ENCODE measurements at places on chromosomes 16 and 17.

DNA sequence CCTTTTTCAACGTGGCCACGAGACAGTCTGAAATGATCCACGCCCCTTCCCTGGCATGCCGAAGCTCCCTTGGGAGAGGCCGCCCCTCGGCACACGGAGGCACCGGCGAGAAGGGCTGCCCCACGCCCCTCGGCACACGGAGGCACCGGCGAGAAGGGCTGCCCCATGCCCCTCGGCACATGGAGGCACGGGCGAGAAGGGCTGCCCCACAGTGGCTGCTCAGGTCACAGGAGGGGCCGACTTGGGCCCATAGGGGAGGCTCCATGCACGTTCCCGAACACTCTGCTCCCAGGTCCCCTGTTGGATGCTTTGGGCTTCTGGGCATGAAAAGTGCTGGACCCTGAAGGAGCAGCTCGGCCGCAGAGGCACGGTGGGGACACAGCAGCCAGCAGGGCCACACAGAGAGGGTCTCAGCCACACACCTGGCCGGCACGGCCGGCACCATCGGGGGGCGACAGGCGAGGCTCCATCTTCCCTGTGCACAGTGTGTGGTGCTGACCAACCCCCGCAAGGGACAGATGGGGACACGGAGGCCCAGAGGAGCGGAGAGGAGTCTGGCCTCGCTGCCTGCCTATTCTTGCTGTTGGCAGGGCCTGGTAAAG is 42.8 kb downstream of the CBFA2T3 start:
- no peak for DNase-seq

- no peak for DNase-seq
Measured at GRCh38 chr17:8125947-8126490, 2.1 kb upstream of the HES7 start.

- DNase-seq: no peak
Measured at GRCh38 chr17:82935966-82936767, 96.3 kb upstream of the ZNF750 start.

DNA sequence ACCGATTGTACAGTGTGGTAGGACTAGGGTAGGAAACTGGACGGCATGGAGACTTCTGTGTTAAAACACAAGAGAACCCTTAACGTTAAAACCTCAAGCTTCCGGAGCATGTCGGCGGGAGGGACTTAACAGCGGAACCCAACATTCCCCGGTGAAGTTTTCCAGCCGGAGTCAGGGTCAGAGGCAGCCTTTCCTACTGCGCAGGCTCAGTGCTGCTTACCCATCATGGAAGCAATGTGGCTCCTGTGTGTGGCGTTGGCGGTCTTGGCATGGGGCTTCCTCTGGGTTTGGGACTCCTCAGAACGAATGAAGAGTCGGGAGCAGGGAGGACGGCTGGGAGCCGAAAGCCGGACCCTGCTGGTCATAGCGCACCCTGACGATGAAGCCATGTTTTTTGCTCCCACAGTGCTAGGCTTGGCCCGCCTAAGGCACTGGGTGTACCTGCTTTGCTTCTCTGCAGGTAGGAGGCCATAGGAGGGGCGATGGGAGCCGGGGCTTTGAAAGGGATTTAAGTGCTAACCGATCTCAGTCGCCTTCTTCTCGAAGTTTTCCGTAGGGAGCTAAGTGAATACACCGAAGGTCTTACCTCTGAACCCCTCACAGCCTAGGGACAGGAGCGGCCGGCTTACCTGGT is at the start of gene PIGL:
TSS of gene PIGL (plus strand) at position 209 of the 634 bp plus-strand sequence. CDS start at position 226, 17 bp downstream.
- DNase-seq: peak; percentile 78

- no peak for DNase-seq
Measured at GRCh38 chr17:8365143-8365542, 11.4 kb downstream of the KRABD2 start.

DNA sequence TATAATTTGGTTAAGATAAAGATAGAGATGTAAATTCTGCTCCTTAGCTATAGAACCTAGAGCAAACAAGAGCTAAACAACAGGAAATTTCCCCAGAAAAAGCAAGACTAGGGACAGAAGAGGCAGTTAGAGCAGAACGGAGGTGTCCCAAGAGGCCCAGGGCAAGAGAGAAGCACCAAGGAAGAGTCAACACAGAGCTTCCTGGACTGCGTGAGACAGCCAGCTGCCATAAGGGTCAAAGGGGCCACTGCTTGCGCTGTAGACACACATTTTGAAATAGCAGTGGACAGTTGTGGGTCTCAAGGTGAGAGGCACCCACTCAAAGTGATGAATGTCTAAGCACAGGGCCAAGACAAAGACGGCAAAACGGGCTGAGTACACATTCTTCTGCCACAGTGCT is 156.6 kb downstream of the PARN start:
- DNase-seq: no peak

DNA sequence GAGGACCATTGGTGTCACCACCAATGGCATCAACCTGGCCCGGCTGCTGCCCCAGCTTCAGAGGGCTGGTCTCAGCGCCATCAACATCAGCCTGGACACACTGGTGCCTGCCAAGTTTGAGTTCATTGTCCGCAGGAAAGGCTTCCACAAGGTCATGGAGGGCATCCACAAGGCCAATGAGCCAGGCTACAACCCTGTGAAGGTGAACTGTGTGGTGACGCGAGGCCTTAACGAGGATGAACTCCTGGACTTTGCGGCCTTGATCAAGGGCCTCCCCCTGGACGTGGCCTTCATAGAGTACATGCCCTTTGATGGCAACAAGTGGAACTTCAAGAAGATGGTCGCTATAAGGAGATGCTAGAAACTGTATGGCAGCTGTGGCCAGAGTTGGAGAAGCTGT is 111.9 kb upstream of the SIAH1 start:
- DNase-seq: no peak

DNA sequence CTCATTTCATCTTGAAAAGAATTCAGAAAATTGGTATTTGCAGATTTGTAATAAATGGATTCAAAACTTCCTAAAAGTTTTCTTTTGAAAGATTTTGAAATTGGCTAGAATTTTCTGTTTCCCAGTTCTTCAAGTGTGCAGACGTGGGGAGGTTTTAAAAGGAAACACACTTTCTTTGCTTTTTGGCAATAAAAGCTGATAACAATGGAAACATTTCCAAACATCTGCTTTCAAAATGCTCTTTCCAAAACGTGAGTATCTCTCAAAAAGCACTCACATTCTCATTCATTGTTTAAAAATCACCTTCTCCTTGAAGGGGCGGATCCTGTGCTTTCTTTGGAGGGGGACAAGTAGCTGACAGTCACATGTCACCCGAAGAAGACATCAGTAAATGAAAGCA is 8.6 kb upstream of the GSG1L start:
- no peak for DNase-seq

- DNase-seq: no peak
Measured at GRCh38 chr17:74292495-74292894, 18.5 kb downstream of the DNAI2 start.

DNA sequence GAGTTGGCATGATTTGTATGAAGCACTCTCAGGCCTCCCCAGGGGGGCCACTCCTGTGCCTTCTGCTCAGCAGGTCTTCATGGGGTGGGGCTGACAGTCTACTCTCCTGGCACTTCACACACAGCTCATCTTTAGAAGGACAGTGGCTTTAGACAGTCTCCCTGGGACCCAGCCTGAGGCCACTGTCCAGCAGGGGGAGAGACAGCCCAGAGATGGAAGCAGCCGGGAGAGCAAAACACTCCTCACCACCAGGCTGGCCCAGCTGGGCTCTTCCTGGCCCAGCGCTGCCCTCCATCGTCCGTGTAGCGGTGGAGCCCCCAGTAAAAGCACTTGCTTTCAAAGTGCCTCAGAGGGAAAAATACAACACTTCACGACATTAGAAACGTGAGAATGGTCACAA is 62.0 kb upstream of the CRHR1 start:
- peak; percentile 52 for DNase-seq

GRCh38 chr17:35373534-35373983 is at the start of gene SLFN11:
Gene SLFN11, minus strand, starts transcription at chr17:35373621. Its CDS starts 9,814 bp downstream, at chr17:35363807.
- no peak for DNase-seq

DNA sequence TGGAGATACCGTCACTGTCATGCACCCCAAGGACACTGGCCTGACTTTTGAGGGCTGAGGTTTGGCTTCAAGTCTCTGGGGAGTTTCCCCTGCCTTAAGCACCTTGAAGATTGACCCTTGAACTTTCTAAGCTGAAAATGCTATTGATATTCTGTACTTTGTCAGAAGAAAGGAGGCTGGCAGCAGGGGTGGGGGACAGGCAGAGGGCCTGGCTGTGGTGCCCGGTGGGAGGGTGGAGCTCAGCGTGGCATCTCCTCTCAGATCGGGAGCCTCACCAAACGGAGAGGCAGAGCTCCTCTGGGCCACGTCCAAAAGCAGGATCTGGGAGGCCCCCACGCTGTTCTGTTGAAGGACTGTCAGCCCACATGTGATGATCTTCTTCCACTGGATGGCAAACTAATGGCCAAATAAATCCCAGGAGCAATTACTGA is 305.2 kb upstream of the IRX3 start:
- DNase-seq: peak; percentile 27

GRCh38 chr16:25570131-25570530 is 121.6 kb upstream of the HS3ST4 start:
- DNase-seq: no peak

- no peak for DNase-seq
Measured at GRCh38 chr17:29461483-29462206, 71.5 kb downstream of the TAOK1 start.

DNA sequence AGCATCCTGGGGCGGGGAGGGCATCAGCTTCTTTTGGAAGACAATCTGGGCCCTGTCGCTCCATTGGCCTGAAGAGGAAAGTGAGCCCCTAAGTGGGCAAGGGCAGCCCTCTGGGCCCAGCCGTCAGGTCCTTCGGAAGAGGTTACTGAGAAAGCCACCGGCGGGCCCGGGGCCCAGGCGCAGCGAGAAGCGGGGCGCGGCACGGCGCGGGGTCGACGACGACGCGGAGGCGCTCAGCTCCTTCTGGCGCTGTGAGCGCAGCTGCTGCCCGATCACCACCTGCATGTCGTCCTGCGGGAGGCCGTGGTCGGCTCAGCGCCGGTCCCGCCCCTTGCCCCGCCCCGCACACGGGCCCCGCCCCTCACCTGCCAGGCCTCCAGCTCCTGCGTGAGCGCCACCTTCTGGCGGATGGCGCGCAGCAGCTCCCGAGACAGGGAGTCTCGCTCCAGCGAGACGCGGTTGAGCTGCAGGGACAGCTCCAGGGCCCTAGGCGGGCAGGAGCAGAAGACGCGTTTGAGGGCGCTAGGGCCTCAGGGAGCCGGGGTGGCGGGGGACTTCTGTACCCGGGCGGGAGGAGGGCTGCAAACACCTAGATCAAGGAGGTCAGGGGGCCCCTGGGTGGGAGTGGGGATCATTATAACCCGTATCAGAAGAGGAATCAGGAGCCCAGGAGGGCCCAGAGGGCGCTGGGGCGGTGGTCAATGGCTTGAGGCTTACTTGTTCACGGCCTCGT is 4.3 kb downstream of the THOC6 start:
- DNase-seq: peak; percentile 94

DNA sequence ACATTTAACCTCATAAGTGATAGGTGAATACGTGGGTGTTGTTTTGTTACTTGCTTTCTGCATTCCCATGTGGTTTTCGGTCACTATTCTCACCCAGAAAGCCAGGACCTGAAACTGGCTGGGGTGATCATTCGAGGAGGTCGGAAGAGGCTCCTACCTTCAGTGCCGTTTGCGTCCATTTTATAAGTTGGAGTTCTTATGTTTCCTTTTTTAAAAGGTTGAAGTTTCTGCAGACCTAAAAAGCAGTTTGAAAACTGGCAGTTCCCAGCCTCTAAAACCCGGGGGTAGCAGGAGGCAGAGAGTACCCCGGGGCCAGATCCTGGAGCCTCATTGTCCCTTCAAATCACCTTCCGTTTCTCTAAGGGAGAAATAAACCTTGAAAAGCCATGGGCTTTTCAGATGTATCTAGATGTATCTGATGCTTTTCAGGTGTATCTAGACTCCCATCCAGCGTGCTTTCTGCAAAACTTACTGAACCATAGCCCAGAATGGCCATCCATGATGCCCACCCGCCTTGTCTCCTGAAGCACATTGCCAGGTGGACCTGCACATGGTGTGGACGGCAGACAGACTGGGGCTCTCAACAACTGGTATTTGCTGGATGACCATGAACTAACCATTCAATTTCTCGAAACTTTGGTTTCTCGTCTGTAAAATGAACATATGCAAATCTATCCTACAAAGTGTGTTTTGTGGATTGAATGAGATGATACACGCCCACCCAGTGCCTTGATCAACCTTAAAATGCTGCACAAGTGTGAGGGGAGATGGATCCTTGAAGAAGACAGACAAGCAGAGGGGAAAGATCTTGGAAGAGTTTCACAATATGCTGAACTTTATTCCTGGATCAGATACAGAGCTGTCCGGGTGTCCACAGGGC is 1.3 kb downstream of the NLRC5 start:
- no peak for DNase-seq

- DNase-seq: no peak
Measured at GRCh38 chr17:17077101-17077500, 34.8 kb downstream of the MPRIP start.

DNA sequence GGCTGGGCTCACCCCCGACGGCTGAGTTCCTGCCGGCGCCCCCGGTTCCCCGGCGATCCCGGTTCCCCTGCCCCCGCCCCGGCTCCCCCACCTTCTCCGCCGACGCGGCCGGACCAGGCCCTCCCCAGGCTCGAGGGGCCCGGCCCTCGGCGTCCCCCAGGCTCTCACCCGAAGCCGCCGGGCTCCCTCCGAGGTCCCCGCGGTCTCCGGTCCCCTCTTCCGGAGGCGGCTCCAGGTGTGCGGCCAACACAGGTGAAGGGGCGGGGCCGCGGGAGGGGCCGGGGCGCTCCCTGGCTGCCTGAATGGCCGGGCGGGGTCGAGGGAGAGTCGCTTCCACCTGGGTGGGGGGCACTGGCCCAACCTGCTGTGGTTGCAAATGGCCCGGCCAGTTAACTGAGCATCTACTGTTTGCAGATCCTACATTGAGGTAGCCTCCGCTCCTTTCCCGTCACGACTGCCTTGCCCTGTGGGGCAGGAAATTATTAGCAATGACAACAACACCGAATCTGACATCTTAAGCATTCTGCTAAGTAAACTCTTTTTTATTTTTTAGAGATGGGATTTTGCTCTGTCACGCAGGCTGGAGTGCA is at the start of gene BICDL2:
TSS of gene BICDL2 (minus strand) at position 219 of the 590 bp plus-strand sequence. CDS start 1,448 bp downstream, outside the sequence.
- no peak for DNase-seq

DNA sequence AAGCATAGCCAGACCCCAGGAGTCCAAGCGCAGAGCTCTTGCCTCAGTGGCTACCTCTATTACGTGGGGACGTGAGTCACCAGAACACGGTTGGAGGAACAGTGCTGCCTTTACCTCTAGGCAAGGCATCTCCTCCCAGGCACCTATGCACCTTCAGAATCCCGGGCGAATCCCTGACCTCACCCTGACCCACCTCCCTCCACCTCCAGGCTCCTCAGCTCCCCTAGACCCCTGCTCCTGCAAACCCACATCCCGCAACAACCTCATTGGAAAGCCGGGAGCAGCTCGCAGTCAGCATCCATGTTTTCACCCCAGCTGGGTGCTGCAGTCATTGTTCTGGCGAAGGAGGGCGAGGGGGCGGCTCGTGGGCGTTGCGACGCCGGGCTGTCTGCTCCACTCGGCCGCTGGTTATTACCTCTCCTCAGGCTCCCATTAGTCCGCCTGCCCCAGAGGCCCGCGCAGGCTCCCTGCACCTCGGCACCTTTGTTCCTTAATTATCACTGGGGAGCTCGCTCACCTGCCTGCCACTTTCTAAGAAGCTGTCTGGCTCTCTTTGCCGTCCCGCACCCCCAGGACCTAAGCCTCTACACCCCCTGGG is 24.6 kb upstream of the DLX4 start:
- no peak for DNase-seq

- no peak for DNase-seq
Measured at GRCh38 chr16:12474806-12475410, 328.8 kb downstream of the CPPED1 start.

- DNase-seq: no peak
Measured at GRCh38 chr16:79597277-79598062, 3.1 kb downstream of the MAF start.

All from HEK293T (cell line).